ENCODE measurements at places on chromosomes 11 and 22.

- no peak for DNase-seq
Observed at GRCh38 chr11:107157146-107157808, 139.0 kb upstream of the GUCY1A2 start.

DNA sequence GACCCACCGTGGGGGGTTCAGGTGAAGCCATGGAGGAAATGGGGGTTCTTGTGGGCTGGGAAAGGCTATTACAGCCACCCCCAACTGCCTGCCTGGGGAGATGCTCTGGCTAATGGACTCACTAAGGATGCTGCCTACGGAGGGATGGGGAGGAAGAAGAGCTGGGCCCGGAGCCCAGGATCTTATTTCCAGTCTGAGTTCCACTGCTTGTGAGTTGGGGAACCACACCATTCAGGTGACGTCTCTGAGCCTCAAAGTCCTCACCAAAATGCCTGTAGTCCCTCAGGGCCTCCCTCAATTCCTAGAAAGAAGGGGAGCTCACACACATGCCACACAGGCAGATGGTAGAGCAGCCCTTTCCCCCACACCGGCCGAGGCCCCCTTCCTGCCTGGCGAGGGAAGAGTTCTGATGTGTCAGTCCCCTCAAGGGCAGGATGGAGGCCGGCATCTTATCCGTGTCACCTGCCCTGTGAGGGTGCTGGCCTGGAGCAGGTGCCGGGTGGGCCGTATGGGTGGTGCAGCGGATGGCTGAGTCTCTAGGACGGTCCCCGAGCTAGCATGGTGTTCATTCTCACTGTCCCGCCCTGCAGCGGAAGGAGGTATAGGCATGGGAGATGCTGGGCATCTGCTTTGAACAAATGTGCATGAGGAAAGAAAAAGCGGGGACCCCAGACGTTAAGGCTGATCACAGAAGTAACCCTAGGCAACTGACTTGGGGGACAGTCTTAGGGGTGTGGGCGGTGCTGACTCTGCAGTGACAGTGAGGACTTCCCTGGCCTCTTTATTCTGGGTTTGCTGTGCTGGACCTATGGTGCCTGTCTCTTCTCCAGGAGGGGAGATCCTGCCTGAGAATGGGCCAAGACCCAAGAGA, 15.7 kb downstream of the MRGPRF start:
- DNase-seq, result no peak

- DNase-seq, result no peak
Observed at GRCh38 chr22:45997777-45998637, 21.0 kb upstream of the WNT7B start.

DNA sequence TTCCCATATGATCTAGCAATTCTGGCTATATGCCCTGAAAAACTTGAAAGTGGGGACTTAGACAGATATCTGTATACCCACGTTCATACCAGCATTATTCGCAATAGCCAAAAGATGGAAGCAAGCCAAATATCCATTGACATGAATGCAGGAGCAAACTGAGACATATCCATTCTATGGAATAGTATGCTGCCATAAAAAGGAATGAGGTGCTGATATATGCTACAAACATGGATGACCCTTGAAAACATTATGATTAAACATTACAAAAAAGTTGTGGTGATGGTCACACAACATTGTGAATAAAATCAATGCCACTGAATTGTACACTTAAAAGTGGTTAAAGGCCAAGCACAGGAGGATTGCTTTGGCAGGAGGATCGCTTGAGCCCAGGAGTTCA, 25.5 kb downstream of the MFNG start:
- DNase-seq, result no peak

- DNase-seq, result no peak
Observed at GRCh38 chr11:67465189-67465510, 3.9 kb downstream of the TMEM134 start.

DNA sequence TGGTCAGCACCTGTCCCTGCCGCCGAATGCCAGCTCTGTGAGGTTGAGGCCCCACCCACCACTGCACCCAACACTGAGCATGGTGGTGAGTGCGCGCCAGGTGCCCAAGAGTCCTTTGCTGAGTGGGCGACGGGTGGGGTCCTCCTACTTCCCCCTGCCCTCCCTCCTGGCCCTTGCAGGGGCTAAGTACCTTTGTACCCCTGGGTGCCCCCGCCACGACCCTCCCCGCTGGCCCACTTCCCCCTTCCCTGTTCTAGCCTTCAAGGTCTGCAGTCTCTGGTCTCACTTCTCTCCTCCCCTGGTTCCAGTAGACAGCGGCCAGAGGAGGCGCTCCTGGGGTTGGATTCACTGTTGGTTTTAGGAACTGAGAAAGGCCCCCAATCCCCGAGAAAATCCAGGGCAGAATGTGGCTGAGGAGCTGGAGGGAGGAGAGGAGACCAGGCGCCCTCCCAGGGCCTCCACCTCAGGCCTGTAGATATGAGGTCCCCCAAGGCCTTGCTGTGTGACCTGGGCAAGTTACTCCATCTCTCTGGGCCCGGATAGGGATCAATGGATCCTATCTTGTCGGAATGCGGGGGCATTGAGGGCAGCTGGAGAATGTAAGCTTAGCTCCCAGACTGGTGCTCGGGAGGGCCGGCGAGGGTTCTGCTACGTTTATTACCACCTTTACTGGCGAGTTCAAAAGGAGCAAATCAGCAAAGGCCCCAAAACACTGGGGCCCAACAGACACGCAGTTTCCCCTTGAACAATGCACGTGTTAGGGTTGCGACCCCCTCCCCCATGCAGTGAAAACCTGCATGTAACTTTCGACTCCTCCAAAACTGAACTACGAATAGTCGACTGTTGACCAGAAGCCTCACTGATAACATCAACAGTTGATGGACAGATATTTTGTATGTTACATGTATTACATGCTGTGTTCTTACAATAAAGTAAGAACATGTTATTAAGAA, 31.9 kb upstream of the SMIM38 start:
- DNase-seq, result no peak

GRCh38 chr11:62538470-62539237, 8.0 kb downstream of the AHNAK start:
- no peak for DNase-seq

- DNase-seq, result no peak
Observed at GRCh38 chr11:121535129-121535796, 82.5 kb upstream of the SORL1-AS1 start.

- DNase-seq, result no peak
Observed at GRCh38 chr11:19027829-19028595, 32.5 kb downstream of the MRGPRX2 start.

DNA sequence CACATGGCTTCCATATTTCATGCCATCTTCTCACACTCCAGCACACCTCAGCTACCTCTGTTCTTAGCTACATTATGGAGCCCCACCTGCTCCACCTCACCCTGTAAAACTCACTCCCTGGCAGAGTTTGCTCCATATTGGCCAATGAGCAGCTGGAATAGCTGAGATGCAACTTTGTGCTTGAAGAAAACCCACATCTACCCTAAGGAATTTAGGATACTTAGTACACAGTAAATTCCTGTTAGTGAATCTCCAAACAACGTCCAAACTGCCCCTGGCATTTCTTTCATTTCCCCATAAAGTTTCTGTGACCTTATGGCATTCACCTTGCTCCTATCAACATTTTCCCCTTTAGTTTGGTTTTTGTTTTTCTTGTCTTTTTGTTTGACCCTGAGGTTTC, 2.2 kb upstream of the VWCE start:
- no peak for DNase-seq

DNA sequence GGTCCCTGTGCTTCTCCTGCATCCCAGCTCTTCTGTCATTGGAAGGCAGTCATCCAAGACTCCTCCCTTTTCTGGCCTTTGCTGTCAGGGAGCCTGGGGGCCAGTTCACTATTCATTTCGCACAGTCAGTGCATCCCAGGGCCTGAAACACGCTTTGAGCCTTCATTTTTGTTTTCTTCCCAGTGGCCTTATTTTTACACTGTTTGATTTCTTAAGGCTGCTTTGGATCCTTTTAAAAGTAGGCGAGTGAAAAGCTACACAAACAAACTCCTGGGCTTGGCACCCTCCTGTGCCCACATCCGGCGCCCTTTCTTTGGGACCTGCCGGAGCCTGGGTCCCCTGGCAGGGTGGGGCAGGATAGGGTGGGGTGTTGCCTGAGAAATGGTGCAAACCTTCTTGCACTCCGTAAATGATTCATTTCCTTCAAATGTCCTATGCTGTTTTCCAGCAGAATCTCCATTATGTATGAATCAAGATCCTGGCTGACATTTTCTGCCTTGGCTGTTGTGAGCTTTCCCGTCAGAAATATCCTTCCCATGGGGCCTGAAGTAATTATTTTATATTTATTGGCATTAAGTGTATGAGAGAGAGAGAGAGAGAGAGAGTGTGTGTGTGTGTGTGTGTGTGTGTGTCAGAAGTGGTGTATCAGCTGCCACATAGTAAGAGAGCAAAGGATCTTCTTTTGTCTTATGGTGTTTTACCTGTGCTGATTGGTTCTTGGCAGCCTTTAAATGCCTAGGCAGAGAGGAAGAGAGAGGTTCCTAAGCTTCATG, 45.6 kb downstream of the BCR start:
- DNase-seq, result no peak

GRCh38 chr22:24400034-24400725, 27.2 kb upstream of the ADORA2A start:
- DNase-seq, result no peak

- no peak for DNase-seq
Observed at GRCh38 chr11:122625976-122626665, 29.4 kb upstream of the UBASH3B start.

- DNase-seq, result no peak
Observed at GRCh38 chr11:42976636-42977217, 335.1 kb upstream of the API5 start.

- no peak for DNase-seq
Observed at GRCh38 chr11:117649296-117650055, 147.5 kb downstream of the DSCAML1 start.

GRCh38 chr11:72235351-72236057, 8.5 kb downstream of the PHOX2A start:
- no peak for DNase-seq

DNA sequence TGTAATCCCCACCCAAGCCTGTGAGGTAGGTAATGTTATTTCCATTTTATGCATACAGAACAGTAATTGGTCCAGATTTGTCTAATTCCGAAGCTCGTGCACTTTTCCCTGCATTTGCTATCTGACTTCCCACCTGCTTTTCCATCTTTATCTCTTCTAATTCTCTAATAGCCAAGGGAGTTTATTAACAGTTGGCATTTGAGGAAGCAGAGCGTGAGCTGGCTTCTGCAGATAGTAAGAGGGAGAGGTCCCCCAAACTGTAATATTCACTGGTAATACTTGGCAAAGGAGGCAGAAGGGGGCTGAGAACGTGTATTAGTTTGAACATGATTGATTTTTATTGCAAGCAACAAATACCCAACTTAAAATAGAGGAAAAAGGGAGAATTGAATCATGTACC, 110.8 kb upstream of the SPON1 start:
- DNase-seq, result no peak

- no peak for DNase-seq
Observed at GRCh38 chr11:48270621-48271020, 7.0 kb downstream of the OR4X1 start.

DNA sequence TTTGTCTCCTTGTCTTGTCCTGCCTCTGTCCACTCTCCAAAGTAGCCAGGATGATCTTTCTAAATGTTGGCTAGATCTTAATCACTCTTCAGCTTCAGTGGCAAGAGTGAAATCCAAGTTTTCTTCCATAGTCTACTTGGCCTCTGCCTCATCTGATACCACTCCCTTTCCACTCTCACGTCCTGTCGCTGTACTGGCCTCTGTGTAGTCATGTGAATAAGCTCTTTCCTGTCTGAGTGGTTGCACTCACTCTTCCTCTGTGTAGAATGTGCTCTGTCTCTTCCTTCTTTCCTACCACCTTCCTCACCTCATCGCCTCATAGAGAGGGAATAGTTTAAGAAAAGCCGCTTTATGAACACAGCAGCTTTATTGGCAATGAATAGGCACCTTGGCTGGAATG, 86.5 kb downstream of the WNT11 start:
- no peak for DNase-seq

Data from NCI-H1436 treated with DMSO at 0.1 percent for 48 hours (cell line).